Stimulated activated CD8-positive, alpha-beta memory T cell treated with anti-CD3 and anti-CD28 coated beads, Interleukin-15, amount 100 ng/mL, for 48 hours (primary cell): ENCODE measurements at places on chromosomes 7 and 10.

- DNase-seq = no peak
Measured at GRCh38 chr10:11286261-11286852, 268.7 kb downstream of the CELF2 start.

GRCh38 chr7:2814946-2815874 lies 28.9 kb downstream of the GNA12 start:
- DNase-seq = no peak

DNA sequence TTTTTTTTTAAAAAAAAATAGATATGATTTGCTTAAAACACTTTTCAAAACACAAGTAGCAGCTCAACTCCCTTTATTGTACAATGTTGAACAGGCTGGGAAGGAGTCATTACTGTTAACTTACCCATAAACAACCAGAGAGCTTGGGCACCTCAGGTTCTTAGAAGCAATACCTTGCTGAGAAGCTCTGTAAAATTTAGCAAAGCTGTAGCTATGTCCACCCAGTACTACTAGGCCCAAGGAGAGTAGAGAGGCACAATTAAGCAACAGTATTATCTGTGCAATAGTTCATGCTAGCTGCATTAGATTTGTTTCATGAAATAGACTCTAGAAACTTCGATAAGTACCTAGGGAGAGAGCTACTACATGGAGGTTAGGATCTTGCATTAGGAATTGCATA lies 32.0 kb downstream of the SEMA3A start:
- no peak for DNase-seq

- no peak for DNase-seq
Measured at GRCh38 chr7:135774284-135774683, 25.7 kb upstream of the FAM180A start.

DNA sequence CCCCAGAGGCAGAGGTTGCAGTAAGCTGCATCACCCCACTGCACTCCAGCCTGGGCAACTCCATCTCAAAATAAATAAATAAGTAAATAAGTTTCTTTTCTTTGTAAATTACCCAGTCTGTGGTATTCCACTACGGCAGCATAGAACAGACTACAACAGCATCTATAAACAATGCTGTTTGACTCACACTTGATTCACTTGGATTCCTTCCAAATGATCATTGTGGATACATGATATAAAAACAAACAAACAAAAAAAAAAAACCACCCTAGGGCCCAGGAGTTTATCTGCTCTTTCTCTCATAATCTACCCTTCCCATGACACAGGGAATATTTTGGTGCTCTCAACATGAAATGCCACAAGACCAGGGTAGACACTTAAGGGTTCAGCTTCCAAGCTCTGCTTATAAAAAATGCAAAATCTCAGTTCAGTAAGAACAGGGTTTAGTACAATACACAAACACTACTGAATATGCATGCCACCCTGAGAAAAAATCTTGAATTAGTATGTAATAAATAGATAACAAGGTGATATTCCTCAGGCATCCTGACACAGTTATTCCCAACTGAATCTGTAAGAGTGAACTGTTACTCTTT lies 200.9 kb downstream of the FAM107B start:
- DNase-seq = no peak

- DNase-seq = no peak
Measured at GRCh38 chr7:118109607-118110006, 74.4 kb upstream of the LSM8 start.

- DNase-seq = no peak
Measured at GRCh38 chr10:115092258-115092554, 959 bp upstream of the ATRNL1 start.

DNA sequence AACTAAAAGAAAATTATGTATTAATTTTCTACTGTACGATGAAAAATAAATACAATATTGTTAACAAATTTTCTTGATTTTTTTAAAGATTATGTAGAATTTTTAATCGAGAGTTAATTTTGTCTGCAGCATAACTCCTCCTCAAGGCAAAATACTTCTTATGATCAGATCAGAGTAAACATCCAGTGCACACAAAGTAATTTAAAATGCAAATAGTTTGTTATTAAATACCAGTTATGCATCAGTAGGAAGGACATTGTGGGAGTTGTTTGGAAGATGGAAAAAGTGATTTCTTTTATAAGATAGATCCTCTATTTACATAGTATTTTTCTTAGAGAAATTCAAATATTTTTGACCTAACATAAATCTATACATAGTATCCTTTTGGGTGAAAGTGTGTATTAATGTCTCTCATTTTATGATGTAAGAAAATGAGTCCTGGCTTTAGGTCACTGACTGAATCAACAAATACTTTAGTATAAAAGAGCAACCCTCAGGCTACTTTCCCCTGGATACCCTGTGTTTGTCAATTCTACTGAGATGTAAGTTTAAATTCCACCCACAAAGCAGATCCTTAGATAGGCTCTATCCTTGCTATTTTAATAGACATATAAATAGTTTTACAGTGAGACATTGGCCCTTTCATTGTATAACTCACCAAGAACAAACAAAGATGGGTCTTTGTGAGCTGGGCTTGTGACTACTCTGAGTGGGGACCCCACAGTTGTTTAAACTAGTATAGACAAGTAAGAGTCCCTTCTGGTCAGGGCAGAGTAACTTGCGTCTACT lies 1133.7 kb downstream of the GATA3 start:
- DNase-seq = no peak

DNA sequence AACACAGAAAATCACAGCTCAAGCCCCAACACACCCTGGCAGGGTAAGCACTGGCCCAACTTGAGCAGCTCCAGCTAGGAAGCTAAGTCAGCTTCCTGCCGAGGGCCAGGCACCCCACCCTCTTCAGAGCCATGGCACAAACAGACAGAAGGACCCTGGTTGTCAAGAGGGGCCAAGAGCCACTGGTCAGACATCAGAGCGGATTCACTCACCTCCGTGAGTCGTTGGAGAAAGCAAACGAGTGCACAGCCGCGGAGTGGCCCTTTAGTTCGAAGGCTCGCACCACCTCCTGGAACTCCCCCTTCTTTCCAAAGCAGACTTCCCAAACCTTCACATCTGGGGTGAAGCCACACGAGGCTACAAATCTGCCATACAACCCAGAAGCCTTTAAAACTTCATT lies 7.4 kb downstream of the TBL2 start:
- no peak for DNase-seq

DNA sequence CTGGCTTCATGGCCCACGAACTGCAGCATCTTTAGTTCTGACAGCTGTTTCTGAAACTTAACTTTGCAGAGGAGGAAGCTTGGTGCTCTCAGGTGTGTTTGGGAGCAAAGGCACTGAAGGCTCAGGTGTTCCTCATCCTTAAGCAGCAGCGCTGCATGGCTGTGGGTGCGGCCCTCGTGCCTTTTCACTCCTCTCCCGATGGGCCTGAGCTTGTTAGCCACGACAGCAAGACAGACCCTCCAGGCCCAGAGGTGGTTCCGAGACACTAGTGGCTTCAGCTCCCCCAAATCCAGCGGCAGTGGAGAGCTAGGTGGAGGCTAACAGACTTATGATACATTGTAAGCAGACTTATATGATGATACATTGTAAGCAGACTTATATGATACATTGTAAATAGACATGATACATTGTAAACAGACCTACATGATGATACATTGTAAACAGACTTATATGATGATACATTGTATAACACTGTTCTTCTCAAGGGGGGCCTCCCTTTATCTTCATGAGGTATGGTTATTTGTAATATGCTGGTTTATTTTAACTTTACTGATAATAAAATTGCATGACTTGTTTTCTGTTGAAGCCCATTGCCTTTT lies 14.1 kb downstream of the PFKP start:
- no peak for DNase-seq

DNA sequence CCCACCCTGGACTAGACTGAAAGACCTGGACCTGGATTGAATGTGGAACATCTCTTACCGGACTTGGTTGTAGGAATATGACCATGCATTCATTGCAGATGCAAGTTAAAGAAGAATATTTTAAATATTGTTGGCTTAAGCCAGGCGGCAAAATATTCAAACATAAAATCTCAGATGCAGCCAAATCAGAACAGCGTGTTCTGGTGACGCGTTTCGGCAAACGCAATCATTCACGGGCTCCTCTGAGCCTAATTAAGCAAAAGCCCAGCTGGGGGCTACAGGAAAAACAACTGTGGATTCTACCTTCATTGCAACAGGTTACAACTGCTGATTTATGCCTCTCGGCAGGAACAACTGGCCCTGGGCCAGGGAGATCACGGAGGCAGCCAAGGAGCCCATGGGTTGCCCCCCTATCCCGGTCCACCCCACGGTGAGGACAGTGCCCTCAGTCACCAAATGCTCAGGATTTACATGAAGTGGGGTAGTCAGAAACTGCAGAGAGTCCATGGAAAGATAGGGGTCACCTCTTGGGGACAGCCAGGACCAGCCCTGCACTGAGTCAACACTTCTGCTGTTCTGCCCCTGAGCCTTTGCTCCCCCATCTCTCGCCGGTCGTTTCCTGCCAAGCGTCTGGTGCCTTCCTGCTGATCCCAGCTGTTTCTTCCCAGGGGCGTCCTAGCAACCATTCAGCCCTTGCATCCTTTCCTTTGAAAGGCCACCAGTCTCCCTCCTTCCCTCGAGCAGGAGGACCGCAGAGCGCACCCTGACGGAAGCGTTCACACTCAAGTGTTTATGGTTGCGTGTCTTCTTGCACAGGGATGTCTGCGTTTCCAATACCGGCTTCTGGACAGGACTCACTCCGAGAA lies 64.4 kb upstream of the SFMBT2 start:
- no peak for DNase-seq

- no peak for DNase-seq
Measured at GRCh38 chr7:41096917-41097316, 606.0 kb downstream of the INHBA start.

- no peak for DNase-seq
Measured at GRCh38 chr10:43674553-43675210, 26.0 kb upstream of the ZNF32 start.

- no peak for DNase-seq
Measured at GRCh38 chr7:111145472-111145871, 54.5 kb downstream of the LRRN3 start.

DNA sequence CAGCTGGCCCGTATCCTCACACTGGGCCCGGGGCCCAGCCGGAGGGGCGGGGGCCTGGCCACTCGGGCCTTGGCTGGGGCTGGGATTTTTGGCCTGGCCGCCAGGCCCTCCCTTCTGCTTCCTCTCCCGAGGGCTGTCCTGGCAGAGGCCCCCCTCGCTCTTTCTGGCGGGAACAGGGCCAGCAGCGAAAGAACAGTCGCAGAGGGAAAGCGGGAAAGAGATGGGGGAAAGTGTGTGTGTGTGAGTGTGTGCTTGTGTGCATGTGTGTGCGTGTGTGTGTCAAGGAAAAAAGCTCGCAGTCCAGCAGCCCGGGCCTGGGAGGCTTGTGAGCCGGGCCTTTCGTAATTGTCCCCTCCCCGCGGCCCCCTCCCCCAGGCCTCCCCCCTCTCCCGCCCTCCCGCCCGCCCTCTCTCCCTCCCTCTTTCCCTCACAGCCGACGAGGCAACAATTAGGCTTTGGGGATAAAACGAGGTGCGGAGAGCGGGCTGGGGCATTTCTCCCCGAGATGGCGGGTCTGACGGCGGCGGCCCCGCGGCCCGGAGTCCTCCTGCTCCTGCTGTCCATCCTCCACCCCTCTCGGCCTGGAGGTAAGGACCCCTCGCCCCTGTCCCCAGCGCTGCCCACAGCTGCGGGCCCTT lies at the start of gene ELN:
Gene ELN (plus strand): TSS at position 491 of the 638 bp plus-strand sequence. CDS start 15 bp downstream, at position 506.
- DNase-seq = no peak

GRCh38 chr10:22976534-22976933 lies 48.7 kb downstream of the ARMC3 start:
- DNase-seq = no peak

DNA sequence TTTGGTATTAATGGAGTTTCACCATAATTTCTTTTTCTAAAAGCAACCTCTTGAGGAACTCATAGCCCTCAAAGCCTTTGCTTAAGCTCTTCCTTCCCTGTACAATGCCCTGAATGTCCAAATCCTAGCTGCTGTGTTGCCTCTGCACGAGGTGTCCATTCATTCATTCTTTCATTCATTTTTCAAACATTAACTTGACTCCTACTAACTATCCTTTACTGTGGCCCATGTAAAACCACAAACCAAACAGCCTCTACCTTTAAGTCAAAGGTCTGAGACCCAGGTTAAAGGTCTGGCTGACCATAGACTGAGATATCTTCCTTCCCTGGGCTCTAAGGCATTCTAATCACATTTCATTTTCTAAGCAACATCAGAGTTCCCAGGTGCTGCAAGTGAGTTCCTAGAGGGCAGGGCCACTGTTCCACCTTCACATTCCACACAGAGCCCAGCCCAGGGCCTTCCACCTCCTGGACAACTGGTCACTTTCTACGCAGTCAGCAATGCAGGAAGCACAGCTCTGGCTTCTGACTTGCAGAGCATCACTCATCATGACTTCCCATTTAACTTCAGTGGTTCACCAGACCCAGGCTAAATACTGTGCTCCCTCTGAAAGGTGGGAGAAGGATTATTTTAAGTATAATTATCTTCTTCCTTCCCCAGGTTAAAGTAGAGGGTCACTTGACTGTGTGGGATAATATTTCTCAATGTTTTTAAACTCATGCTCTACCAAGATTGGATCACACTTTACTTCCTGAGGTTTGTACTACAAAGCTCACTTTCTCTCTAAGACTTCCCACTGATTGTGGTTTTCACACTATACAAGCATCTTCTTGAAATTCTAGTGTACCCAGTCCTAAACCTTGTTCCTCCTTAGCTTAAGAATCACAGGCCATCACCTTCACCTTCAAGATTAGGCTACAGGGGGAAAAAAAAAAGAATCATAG lies 19.1 kb downstream of the ATXN7L1 start:
- DNase-seq = no peak
